ENCODE measurements at places on chromosomes 7 and 10. TPM values are rescaled to one million over a fixed set of nuclear protein-coding genes. Genes with fewer than 3 reads are reported as not detected.

The UCMA gene
- not detected for total RNA-seq

The GBX1 gene
- total RNA-seq, result not detected

The ERVW-1 gene
- total RNA-seq, result not detected

The SPOCK2 gene
- total RNA-seq, result 0.26 TPM

The ANKRD61 gene
- 0.39 TPM for total RNA-seq

The CNPY4 gene
- total RNA-seq, result 19.2 TPM

The SSC4D gene
- total RNA-seq, result 1.7 TPM

The ACHE gene
- total RNA-seq, result 1.7 TPM

Data from epithelial cell of alveolus of lung (primary cell).